ENCODE measurements at places on chromosomes 5 and 9.

GRCh38 chr5:179533907-179534306 lies 16.4 kb upstream of the RUFY1 start:
- DNase-seq = no peak

GRCh38 chr9:130810609-130811136 lies 24.4 kb upstream of the ABL1 start:
- no peak for DNase-seq

- no peak for DNase-seq
Observed at GRCh38 chr5:126793097-126793496, 16.2 kb downstream of the LMNB1 start.

DNA sequence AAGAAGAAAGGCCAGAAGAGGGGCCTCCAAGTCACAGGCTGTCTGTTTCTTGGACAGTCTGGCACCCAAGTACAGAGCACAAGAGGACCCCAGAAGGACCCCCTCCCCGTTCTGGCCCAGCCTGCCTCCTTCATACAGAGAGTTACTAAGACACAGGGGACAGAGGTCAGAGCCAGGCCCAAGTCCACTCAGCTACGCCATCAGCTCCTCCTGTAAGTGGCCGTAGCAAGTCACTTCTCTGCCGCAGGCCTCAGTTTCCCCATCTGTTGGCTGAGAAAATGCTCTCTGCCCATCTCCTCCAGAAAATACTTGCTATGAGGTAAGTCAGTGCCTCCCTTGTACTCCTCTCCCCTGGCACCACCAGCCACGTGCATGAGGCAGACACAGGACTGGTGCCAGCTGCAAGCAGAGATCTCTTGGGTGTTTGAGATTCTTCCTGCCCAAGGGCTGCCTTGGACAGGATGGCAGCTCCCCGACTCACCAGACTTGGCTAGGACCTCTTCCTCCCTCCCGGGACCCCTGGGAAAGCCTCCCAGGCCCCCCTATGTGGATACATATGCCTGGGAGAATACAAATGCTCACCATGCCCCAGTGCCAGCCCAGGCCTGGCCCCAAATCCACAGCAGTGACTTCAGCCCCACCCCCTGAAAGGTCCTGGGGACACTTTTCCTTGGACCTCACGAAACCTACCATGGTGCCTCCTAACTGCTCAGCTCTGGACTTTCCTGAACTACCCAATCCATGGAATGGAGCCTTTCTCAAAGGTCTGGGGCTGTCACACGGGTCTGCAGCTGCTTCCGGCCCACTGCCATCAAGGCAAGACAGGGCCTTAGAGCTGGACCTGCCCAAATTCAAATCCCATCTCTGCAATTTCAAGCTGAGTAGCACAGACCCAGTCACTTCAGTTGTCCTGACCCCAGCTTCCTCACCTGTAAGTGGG lies 5.1 kb downstream of the EEIG1 start:
- no peak for DNase-seq

GRCh38 chr5:39080597-39081204 lies 6.5 kb upstream of the RICTOR start:
- DNase-seq = no peak

DNA sequence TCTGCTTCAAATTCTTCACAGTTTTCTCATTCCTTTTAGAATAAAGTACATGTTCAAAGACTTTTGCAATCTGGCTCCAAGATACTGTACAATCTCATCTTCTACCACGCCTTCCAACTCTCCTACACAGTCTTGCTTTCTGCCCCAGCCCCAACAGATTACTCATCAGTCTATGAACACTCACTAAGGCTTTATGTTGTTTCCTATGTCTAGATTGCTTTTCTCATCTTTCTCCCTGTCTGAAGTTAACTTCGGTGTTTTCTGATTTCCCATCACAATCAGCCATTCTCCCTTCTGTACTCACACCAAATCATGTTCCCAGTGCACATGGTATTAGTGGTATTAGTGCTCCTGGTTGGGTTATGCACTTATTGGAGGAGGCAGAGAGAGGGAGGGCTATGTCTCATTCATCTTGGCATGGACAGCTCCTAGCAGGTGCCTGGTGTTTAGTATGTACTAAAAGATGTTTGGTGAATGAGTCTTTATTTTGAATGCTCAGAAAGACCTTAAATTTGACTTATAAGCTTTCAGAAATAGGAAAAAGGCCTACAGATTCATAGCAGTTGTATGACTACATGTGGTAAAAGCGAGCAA lies 44.0 kb upstream of the ZNF608 start:
- DNase-seq = no peak
